ENCODE measurements at places on chromosomes 12 and 14. TPM values are rescaled to one million over a fixed set of nuclear protein-coding genes. Genes with fewer than 3 reads are reported as not detected.

GRCh38 chr14:103692159-103692558 lies 23.1 kb downstream of the XRCC3 start:
- no peak for DNase-seq

The RTL1 gene
- polyA plus RNA-seq: not detected

- no peak for DNase-seq
These were observed 28.0 kb downstream of the ATG14 start for GRCh38 chr14:55383541-55384140.

The TPPP2 gene
- polyA plus RNA-seq: 0.75 TPM

GRCh38 chr14:23275412-23275811 lies 10.5 kb downstream of the HOMEZ start:
- no peak for DNase-seq

The DLGAP5 gene
- polyA plus RNA-seq: 0.22 TPM

The ZFHX2 gene
- 0.25 TPM for polyA plus RNA-seq
